ENCODE measurements at places on chromosomes 1 and 21. TPM values are rescaled to one million over a fixed set of nuclear protein-coding genes. Genes with fewer than 3 reads are reported as not detected.

DNA sequence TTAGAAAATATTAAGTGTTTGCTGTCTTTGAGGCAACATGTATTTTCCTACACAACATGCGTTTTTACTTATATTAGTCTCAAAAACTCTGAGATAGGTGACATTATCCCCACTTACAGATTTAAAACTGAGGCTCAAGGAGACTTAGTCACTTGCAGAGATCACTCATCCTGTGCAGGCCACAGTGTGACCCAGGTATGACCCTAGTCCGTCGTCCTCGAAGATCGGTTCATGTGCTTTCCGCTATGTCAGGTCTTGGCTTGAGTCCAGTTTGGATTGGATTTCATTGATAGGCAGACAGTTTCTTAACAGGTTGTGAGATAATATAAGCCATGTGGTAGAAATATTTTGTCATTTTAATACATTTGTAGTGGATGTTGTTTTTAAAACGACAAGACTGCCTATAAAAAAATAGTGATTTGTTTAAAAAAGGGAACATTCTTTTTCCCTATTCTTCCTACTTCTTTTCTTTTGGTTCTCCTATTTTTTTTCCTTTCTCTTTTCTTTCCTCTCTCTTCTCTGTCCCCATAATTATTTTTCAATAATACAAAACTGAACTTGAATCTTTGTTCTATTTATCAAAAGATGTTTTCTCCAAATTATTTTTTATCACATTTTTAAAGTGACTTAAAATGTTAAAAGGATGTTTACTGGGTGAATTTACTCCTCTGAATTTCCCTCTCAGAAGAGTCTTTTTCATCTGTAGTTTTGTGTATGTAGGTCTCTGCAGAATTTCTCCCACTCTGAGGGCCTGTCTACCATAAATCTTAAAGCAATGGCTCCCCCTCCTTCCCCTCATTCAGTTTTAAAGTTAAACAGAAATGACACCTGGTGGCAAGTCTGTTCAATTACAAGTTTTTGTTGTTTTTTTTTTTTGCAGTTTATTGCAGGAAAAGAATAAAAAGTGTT is 81.8 kb downstream of the PHTF1 start:
- H3K27me3 ChIP-seq = no peaks in the 10 kb centered on the region
- H3K4me3 ChIP-seq = no peak overlapping the region
- peaks cover 12% of the 10 kb centered on the region for H3K4me1 ChIP-seq
- H3K36me3 ChIP-seq = no peaks in the 10 kb centered on the region
- no peak for DNase-seq
- H3K27ac ChIP-seq = no peak overlapping the region

DNA sequence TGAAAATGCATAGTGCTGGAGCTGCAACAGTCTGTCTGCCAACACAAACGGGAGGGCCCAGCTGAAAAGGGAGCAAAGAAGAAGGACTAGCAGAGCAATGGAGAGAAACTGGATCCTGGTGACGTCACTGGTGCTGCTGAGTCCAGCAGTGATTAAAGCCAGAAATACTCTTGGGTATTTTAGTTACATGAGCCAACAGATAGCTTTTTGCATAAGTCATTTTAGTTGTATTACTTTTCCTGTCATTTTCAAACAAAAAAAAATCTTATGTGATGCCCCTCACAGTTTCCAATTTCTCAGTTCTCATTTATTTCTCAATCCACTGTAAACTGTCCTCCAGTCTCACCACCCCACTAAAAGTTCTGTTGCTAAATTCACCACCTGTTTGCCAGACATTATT is 38.7 kb upstream of the NEK7 start:
- peaks cover 7% of the 10 kb centered on the region for H3K27me3 ChIP-seq
- no peak overlapping the region for H3K27ac ChIP-seq
- no peaks in the 10 kb centered on the region for H3K4me1 ChIP-seq
- no peak for DNase-seq
- no peak overlapping the region for H3K4me3 ChIP-seq
- no peaks in the 10 kb centered on the region for H3K36me3 ChIP-seq

GRCh38 chr1:234295068-234295467 is 78.2 kb upstream of the COA6 start:
- DNase-seq = no peak
- H3K4me1 ChIP-seq = no peaks in the 10 kb centered on the region
- H3K4me3 ChIP-seq = no peak overlapping the region
- H3K27me3 ChIP-seq = peaks cover 2% of the 10 kb centered on the region

- H3K36me3 ChIP-seq = no peaks in the 10 kb centered on the region
- H3K27ac ChIP-seq = no peak overlapping the region
- peaks cover 4% of the 10 kb centered on the region for H3K27me3 ChIP-seq
- no peak for DNase-seq
- H3K4me3 ChIP-seq = no peak overlapping the region
Observed at GRCh38 chr1:84379917-84380180, 18.4 kb upstream of the DNASE2B start.

DNA sequence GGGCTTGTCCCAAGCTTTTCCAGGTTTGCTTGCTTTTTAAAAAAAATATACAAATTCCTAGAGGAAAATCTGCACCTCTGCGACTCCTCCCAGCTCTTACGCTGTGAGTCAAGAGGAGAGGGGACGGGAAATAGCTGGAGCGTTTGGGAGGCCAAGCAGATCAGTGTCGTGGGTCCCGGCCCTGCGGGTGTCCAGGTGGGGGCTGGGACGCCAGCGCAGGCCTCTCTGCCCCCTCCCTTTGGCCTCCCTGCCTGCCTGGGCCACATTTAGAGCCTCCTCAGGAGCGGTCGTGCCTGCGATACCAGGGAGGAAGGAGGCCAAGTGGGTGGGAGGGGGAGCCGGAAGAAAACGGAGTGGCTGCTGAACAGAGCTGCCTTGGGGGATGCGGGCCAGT is 9.0 kb downstream of the WNT4 start:
- no peaks in the 10 kb centered on the region for H3K27me3 ChIP-seq
- no peak overlapping the region for H3K27ac ChIP-seq
- no peaks in the 10 kb centered on the region for H3K4me1 ChIP-seq
- H3K36me3 ChIP-seq = no peaks in the 10 kb centered on the region

GRCh38 chr1:118421868-118422350 is 236.9 kb upstream of the SPAG17 start:
- no peaks in the 10 kb centered on the region for H3K36me3 ChIP-seq
- no peaks in the 10 kb centered on the region for H3K27me3 ChIP-seq
- no peak overlapping the region for H3K27ac ChIP-seq

DNA sequence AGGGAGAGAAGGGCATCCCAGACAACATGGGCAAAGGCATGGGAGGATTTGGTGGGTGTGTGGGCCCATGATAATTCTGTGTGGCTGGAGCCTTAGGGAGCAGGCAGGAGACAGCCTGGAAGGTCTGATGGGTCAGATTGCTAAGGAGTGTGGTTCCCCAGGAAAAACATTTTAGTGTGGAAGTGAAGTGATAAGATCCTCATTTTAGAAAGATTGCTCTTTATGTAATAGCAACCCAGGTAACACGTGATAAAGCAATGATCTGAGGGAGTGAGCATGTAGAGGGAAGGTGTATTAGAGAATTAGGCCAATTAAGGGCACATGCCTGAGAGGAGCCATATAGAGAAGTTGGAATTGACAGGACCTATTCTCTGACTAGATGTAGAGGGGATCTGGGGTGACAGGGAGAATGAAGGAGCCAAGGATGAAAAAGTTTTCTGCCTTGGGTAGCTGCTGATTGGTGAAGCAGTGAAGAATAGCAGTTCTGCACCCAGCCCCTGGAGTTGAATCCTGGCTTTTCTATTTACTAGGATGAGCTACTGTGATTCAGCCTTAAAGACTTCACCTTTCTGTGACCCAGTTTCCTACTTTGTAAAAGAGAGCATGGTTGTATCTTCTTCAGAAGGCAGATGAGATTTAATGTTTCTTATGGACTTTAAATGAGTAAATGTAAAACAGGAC is 18.7 kb upstream of the SLAMF6 start:
- no peaks in the 10 kb centered on the region for H3K27me3 ChIP-seq
- H3K36me3 ChIP-seq = peaks cover 21% of the 10 kb centered on the region
- DNase-seq = no peak

- H3K4me1 ChIP-seq = no peaks in the 10 kb centered on the region
- no peaks in the 10 kb centered on the region for H3K36me3 ChIP-seq
- no peak for DNase-seq
- no peak overlapping the region for H3K4me3 ChIP-seq
- H3K27me3 ChIP-seq = peaks cover 2% of the 10 kb centered on the region
- H3K27ac ChIP-seq = no peak overlapping the region
Observed at GRCh38 chr1:64595871-64596515, 126.1 kb downstream of the CACHD1 start.

- no peak for DNase-seq
- H3K4me1 ChIP-seq = peaks cover 2% of the 10 kb centered on the region
- no peaks in the 10 kb centered on the region for H3K36me3 ChIP-seq
- no peak overlapping the region for H3K27ac ChIP-seq
- peaks cover 5% of the 10 kb centered on the region for H3K27me3 ChIP-seq
- no peak overlapping the region for H3K4me3 ChIP-seq
Observed at GRCh38 chr21:31409831-31410487, 65.9 kb upstream of the TIAM1 start.

DNA sequence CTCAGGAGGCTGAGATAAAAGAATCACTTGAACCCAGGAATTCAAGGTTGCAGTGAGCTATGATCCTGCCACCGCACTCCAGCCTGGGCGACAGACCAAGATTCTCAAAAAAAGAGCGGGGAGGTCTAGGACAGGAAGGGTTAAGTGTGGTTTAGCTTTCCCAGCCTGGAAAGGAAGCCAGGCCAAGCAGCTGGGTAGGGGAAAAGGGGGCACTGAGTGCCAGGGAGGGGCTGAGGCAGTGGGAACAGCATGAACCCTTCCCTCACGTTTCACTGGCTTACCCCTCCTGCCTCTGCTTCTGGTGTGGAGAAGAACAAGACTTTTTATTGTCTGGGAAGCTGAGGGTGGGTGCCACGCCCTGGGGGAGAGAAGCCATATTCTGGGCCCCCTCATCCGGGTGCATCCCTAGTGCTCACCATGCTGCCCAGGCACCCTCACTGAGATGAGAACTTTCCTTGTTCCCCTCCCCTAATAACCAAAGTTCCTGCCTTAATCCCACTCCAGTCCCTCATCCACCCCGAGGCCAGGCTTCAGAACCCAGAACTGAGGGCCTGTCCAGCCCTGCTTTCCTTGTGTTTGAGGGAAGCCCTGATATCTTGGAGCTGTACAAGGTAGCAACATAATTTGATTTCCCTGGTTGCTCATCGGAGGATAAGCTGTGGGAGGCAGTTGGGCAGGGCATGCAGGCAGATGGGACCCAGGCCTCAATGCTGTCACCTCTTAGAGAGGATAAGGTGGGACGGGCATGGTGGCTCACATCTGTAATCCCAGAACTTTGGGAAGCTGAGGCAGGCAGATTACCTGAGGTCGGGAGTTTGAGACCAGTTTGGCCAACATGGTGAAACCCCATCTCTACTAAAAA is 2.0 kb upstream of the LMNA start:
- H3K36me3 ChIP-seq = no peaks in the 10 kb centered on the region
- DNase-seq = no peak
- H3K4me3 ChIP-seq = no peak overlapping the region
- H3K27me3 ChIP-seq = peaks cover 35% of the 10 kb centered on the region

DNA sequence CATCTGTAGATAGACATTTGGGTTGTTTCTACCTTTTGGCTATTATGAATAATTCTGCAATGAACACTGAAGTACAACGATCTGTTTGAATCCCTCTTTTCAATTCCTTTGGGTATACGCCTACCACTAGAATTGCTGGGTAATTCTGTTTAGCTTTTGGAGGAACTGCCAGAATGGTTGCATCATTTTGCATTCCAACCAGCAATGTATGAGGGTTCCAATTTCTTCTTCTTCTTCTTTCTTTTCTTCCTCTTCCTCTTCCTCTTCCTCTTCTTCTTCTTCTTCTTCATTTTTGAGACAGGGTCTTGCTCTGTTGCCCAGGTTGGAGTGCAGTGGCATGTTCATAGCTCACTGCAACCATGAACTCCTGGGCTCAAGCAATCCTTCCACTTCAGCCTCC is 13.8 kb upstream of the THEM5 start:
- H3K27ac ChIP-seq = no peak overlapping the region
- peaks cover 2% of the 10 kb centered on the region for H3K4me1 ChIP-seq
- no peak overlapping the region for H3K4me3 ChIP-seq

- DNase-seq = no peak
- peaks cover 10% of the 10 kb centered on the region for H3K36me3 ChIP-seq
- peaks cover 24% of the 10 kb centered on the region for H3K27me3 ChIP-seq
- peaks cover 26% of the 10 kb centered on the region for H3K4me1 ChIP-seq
Observed at GRCh38 chr1:231423648-231424047, 1.6 kb upstream of the EGLN1 start.

- no peaks in the 10 kb centered on the region for H3K27me3 ChIP-seq
- no peak overlapping the region for H3K27ac ChIP-seq
- no peak overlapping the region for H3K4me3 ChIP-seq
- no peaks in the 10 kb centered on the region for H3K36me3 ChIP-seq
- H3K4me1 ChIP-seq = no peaks in the 10 kb centered on the region
Observed at GRCh38 chr1:215970406-215970805, 403.3 kb downstream of the KCTD3 start.

GRCh38 chr1:10561497-10561896 is 86.7 kb downstream of the PEX14 start:
- no peak overlapping the region for H3K4me3 ChIP-seq
- no peak for DNase-seq
- H3K27me3 ChIP-seq = no peaks in the 10 kb centered on the region
- H3K36me3 ChIP-seq = peaks cover 10% of the 10 kb centered on the region
- H3K27ac ChIP-seq = no peak overlapping the region
- no peaks in the 10 kb centered on the region for H3K4me1 ChIP-seq

- no peak overlapping the region for H3K4me3 ChIP-seq
- H3K27ac ChIP-seq = no peak overlapping the region
- peaks cover 2% of the 10 kb centered on the region for H3K36me3 ChIP-seq
- no peak for DNase-seq
- peaks cover 12% of the 10 kb centered on the region for H3K4me1 ChIP-seq
Observed at GRCh38 chr1:212247179-212247721, 38.0 kb upstream of the PPP2R5A start.

DNA sequence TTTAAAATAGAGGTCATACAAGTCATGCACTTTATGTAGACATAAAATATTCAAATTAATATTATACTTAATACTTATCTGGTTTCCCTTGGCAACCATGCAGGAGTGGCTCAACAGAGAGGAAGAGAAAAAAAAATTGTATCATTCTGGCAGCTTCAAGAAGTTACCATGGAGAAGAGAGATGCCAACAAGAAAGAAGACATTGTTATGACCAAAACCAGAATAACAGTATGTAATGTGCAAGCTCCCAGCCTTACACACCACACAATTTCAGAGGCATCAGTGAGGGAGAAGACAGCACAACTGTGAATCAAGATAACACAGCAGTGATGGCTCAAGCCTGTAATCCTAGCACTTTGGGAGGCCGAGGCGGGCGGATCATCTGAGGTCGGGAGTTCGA is 49.1 kb upstream of the RCOR3 start:
- H3K36me3 ChIP-seq = no peaks in the 10 kb centered on the region
- no peaks in the 10 kb centered on the region for H3K27me3 ChIP-seq
- DNase-seq = no peak
- no peak overlapping the region for H3K4me3 ChIP-seq
- no peak overlapping the region for H3K27ac ChIP-seq

TMEM269 gene
- not detected for total RNA-seq

CFAP45 gene
- total RNA-seq = 1.6 TPM

PAPPA2 gene
- 0.38 TPM for total RNA-seq

MNDA gene
- total RNA-seq = not detected

ASCL5 gene
- total RNA-seq = not detected
